ENCODE measurements at places on chromosomes 5 and 9.

DNA sequence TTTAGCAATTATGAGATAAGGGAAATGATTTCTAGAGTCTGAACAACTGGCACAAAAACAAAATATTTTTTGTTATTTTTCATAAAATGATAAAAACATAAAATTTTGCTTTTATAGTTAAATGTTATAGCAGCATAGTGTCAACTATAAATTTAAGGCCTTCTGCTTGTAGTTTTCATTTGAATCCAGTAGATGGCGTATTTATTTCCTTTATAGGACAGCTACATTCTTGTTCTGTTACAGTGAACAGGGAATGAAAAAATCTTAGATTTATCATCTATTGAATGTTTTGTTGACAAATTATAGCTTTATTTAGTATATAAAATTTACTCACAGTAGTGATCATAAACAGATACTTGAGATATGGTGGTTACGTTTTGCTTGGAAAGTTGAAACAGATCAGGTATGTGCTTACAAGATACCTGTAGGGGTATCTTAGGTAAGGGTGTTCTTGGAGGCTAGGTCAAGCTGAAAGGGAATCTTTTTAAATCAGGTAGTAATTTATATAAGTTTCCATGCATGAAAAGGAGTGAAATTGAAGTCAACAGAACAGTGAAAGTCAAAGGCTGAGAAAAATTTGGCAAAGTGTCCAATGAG is 239.3 kb upstream of the GRIN3A start:
- no peak for DNase-seq

DNA sequence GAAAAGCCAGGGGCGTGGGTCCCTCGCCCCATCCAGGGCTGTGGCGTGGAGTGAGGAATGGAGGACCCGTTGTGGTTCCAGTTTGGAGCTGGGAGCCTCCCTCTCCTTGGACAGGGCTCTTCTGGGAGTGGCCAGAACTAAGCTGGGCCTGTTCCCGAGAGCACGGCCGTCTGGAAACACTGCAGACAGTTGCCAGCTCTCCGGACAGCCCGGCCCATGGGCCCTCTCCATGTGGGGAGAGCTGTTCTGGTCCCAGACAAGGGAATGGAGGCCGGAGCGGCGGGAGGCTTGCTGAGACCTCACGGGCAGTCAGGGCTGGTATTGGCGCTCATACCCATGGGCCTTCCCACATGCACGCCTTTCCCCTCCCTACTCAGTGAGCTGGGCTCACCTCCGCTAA is 45.2 kb upstream of the FCN2 start:
- no peak for DNase-seq

- no peak for DNase-seq
Measured at GRCh38 chr9:129751841-129752801, 721 bp downstream of the PTGES start.

GRCh38 chr5:10172247-10172646 is 77.4 kb downstream of the ATPSCKMT start:
- DNase-seq: no peak

DNA sequence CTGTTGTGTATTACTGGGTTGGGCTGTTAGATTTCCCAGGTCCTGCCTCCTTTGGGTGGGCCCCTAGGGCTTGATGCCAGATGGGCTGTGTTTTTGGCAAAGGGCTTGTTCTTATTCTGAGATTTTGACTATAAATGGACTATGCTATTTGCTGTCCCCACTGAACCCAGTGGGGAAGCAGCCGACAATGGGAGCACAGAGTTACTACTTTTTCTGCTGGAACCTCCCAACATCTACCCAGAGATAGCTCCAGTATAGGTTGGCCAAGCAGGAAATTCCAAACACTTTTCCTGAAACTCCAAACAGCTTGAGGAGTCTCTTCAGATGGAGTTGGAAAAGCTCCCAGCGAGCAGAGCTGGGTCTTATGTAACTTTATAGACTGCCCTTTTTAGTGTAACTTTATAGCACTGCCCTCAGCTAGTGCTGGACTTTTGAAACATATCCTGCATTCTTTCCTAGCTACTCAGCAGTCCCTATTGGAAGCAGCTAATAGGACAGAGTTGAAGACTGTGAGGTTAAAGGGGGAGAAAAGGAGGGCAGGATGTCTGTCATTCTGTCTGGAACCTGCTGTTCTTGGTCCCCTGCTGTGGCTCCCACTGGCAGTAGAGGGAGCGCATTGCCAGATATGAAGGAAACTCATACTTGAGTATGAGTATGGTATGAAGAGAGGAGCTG is 21.0 kb downstream of the RUSC2 start:
- DNase-seq: no peak
